ENCODE measurements at places on chromosomes 2 and 18.

DNA sequence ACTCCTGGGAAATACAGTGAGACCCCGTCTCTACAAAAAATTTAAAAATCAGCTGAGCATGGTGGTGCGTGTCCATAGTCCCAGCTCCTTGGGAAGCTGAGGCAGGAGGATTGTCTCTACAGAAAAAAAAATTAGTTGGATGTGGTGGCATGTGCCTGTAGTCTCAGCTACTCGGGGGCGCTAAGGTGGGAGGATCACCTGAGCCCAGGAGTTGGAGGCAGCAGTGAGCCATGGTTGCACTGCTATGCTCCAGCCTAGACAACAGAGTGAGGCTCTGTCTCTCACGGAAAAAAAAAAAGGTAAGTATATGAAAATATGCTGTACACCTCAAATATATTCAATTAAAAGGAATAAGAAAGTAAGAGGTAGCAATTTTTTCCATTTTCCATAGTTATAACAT lies 92.5 kb upstream of the TGIF1 start:
- DNase-seq = no peak

- DNase-seq = peak; percentile 80
Observed at GRCh38 chr18:23712445-23712844, 23.2 kb downstream of the LAMA3 start.

DNA sequence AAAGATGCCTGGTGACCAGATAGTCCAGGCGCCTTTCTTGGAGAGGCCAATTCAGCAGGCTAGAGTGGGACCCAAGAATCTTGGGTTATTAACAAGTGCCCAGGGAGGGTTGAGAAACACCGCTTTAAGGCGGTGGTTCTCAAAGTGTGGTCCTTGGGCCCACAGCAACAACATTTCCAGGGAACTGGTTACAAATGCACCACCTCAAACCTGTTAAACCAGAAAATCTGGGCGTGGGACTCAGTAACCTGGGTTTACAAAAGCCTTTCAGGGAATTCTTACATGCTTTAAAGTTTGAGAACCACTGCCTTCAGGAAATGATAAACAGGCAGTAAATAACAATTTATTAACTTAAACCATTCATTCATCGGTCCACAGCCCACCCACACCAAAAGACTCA lies 92.5 kb downstream of the SP3 start:
- DNase-seq = no peak

GRCh38 chr18:51660188-51660715 lies 462.8 kb upstream of the MEX3C start:
- DNase-seq = no peak

GRCh38 chr2:33509908-33510585 lies 33.6 kb downstream of the RASGRP3 start:
- no peak for DNase-seq

GRCh38 chr2:159617646-159618045 lies 1.3 kb upstream of the BAZ2B start:
- no peak for DNase-seq

- DNase-seq = no peak
Observed at GRCh38 chr18:2306606-2307005, 264.7 kb downstream of the METTL4 start.

DNA sequence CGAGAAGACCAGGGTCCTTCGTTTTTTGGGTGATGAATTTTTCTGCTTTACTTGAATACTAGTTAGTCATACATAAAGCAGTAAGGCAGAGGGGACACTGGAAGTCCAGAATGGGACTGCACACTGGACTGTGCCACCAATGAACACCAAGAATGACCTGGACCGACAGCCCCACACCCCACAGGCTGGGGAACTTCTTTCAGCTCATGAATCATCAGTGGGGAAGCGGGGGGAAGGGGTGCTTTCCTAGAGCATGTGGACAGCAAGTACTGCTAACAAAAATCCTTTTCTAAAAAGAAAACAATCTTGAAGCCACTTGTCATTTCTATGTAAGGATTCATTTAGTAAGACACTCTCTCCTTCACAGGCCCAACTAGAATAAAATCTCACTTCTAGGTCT lies 86.0 kb downstream of the DTNB start:
- DNase-seq = peak; percentile 59

GRCh38 chr2:173599821-173600359 lies 245.2 kb downstream of the CDCA7 start:
- DNase-seq = no peak

- peak; percentile 18 for DNase-seq
Observed at GRCh38 chr2:240813231-240813921, 6.6 kb downstream of the KIF1A start.

DNA sequence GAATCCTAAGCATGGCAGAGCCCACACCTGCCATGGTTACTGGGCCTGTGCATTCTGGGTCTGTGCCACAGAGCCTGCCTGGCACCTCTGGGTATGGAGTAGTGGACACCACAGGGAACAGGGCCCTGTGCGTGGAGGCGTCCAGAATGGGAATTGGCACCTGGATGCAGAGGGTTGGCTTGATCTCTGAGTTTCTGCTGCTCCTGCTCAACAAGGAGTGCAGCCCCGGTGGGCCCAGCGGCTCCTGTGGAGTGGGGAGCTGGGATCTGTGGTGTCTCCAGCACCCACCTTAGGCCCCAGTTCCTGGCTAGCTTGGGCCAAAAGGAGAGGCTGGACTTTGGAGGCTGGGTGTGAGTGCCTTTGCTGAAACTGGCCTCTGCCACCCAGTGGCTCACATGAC lies 7.9 kb upstream of the ANKRD62 start:
- DNase-seq = no peak

- DNase-seq = no peak
Observed at GRCh38 chr2:196587739-196588138, 51.8 kb upstream of the CCDC150 start.

DNA sequence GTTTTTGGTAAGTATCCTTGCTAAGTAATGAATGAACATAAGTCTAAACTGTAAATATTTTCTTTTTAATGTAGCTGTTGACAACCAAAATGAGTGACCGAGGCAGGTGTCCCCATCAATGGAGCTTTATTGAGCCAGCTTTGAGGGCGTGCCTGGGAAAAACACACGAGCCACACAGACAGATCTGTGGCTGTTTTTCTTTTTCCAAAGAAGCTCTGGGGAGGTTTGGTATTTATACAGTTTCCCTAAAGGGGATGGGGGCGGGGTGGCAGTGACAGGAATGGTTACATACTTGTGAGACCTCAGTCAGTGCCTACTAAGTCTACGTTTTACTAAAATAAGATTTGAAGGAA lies 11.2 kb downstream of the DBI start:
- DNase-seq = peak; percentile 4

DNA sequence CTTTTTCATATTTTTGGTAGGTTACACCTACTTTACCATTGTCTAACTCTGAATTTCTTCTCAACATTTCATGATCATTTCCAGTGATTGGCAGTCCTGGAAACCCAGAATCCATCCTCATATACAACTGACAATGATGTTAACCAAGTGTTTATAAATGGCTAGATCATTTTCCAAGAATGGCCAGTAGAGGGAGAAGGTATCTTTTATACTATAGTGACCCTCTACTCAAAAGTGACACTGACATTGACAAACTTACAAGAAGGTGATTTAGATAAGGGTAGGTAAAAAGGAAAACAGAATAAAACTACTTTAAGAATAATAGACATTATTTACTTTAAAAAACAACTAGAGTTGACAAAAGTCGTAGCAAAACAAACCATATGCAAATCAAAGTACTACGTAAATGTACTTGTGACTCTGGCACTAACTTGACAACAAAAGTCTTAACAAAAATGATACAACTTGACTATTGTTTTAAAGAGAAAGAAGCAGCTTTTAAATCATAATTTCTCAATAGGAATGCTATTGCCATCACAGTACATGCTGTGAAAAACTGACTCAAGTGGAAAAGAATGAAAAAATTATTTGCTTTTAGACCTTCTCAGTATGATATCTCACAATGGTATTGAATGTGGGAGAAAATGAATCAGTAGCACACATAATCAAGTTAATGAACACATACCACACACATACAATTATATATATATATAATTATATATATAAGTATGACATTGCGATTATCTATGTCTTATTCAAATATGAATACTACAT lies 76.6 kb upstream of the GRB14 start:
- DNase-seq = no peak

DNA sequence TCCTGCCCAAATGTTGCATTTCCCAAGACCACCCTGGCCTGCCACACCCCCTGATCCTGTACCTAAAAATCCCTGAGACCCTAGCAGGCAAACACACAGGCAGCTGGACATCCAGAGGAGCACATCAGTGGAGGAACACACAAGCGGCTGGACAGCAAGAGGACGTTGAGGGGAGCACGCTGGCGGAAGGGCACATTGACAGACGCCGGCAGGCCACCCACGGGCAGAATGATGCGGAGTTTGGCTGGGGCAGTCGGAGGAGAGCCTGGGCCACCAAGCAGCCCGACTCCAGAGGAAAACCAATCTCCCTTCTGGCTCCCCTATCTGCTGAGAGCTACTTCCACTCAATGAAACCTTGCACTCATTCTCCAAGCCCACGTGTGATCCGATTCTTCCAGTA lies 47.7 kb downstream of the EMX1 start:
- no peak for DNase-seq

DNA sequence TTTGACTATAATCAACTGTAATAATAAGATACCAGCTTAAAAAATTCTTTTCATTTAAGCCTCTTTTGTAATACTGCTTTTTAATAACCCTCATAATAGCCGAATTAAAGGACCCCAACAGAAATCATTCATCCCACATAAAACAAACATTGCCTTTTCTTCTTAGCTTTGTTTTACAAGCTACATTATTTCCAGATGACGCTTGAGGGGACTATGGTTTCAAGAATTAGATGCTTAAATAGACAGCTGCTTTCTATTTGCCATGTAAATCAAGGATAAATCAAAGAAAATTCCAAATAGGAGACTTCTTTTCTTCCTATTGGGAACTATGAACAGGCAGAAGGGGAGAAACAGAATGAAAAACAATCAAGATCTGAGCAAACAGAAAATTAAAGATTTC lies 200.7 kb upstream of the SMAD7 start:
- DNase-seq = no peak

GRCh38 chr2:240806459-240806858 lies 13.6 kb downstream of the KIF1A start:
- no peak for DNase-seq

DNA sequence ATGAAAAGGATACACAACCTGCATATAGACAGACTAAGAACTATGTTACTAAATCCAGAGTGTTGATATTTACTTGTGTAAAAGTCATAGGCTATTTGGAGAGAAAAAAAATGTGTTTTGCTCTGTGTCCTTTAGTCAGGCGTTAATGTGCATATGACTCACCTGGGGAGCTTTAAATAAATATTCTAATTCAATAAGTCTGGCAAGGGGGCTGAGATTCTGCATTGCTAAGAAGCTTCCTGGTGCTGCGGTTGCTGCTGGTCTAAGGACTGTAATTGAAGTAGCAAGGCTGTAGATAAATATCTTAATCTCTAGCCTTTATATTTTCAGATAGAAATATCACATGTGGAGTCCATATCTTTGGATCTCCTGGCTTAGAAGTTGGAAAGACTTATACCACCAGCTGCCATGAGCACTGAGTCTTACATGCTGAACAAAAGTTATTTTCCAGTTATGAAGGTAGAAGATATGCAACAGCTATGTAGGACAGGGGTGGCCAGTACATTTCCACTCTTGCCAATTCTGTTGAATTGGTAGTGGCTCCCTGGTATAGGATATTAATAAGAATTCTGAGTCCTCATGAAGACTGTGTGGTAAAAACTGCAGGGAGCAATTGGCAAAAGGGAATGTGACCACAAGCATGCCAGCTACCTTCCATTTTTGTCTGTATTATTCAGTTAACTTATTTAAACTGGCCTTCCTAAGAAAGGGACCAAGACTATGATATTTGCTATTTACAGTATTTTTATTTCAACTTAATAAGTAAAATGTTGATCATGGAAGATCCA lies 4.8 kb downstream of the SPAG16 start:
- no peak for DNase-seq

DNA sequence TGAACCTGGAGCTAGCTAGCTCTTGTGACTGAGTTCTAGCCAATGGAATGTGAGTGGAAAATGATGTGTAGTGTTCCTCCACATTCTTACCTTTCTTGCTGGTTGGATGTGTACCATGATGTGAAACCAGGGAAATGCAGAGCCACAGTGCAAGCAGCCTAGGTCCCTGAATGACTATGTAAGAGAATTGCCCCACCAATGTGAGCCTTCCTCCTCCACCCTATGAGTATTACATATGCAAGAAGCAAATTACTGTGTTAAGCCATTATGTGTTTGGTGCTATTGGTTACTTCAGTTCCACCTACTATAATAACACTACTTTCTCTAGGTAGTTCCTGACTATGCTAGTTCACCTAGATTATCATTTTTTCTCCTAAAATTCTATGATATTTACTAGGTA lies 39.6 kb downstream of the LCLAT1 start:
- DNase-seq = no peak

- no peak for DNase-seq
Observed at GRCh38 chr2:68912111-68912510, 40.6 kb downstream of the GKN2 start.

GRCh38 chr2:165164201-165164600 lies 39.6 kb downstream of the SCN3A start:
- DNase-seq = no peak

DNA sequence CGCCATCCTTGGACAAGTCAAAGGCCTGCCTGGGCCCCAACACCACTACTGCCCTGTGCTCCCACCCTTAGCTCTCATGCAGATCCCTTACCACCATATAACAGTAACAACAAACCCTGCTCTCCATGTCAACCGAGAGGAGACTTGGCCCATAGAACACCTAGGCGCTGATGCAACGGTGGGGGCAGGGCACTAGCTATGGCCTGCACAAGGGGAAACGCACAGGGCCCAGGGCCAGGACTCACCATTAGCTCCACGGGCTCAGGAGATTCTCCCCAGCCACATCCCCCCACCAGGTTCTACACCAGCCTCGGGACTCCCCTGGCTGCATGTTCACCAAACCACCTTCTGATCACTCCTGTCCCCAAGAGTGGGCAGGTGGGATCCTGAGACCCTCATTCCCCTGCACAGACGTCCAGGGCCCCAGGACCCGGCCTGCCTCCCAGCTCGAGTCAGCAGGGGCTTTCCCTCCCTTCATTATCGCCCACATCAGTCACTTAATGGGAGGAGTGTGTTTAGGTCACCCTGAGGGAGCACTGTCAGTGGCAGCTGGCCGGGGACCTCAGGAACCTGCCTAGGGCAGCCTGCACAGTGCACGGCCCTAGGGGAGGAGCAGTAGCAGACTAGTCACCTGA lies 29.3 kb downstream of the ANKMY1 start:
- DNase-seq = no peak

GRCh38 chr18:69883781-69884180 lies 63.9 kb downstream of the CD226 start:
- DNase-seq = no peak

DNA sequence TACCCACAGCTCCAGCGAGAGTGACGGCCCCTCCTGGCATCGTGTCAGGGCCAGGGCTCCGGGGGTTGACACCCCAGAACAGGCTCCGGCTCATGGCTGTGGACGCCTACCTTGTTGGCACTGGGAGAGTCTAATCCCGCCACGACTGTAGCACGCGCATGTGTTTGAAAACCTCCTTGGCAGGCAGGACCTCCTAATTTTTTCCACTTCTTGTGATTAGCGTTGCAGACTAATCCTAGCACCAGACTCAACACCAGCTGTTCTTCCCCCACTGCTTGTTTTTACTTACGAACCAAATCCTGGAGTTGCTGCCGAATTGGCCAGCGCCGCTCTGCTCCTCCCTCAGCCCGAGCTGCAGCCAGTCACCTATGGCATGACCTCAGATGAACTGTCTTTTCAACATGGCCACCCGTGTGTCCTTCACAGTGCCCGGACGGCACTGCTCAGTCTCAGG lies 110.7 kb downstream of the KLHL29 start:
- DNase-seq = no peak
